NCI-H1105 (cell line): ENCODE measurements at places on chromosomes 2 and 18.
A peak's percentile ranks its signal among the peaks of the same experiment; 100 is the strongest.

GRCh38 chr2:207905546-207905945, 119.8 kb downstream of the PLEKHM3 start:
- DNase-seq = no peak

- peak; percentile 6 for DNase-seq
Observed at GRCh38 chr2:173401716-173402326, 47.1 kb downstream of the CDCA7 start.

GRCh38 chr2:217195658-217196446, 336.0 kb upstream of the TNP1 start:
- DNase-seq = no peak

- DNase-seq = no peak
Observed at GRCh38 chr2:73564986-73565385, 77.2 kb downstream of the NAT8 start.

DNA sequence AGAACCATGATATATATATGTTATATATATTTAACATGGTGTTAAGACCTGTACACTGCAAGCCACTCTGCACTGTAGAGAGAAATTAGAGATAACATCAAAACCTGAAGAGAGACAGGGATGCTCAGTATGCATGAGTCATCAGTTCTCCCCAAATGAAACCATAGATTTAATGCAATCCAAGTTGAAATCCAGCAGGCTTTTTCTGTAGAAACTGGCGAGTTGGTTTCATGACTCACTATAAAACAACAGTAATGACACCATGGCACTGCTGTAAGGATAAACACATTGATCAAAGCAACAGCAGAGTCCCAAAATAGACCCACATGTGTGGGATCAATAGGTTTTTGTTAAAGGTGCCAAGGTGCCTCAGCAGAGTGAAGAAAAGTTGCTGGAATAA, 65.8 kb downstream of the RTP5 start:
- no peak for DNase-seq

- no peak for DNase-seq
Observed at GRCh38 chr18:2908166-2908945, 61.5 kb downstream of the EMILIN2 start.

DNA sequence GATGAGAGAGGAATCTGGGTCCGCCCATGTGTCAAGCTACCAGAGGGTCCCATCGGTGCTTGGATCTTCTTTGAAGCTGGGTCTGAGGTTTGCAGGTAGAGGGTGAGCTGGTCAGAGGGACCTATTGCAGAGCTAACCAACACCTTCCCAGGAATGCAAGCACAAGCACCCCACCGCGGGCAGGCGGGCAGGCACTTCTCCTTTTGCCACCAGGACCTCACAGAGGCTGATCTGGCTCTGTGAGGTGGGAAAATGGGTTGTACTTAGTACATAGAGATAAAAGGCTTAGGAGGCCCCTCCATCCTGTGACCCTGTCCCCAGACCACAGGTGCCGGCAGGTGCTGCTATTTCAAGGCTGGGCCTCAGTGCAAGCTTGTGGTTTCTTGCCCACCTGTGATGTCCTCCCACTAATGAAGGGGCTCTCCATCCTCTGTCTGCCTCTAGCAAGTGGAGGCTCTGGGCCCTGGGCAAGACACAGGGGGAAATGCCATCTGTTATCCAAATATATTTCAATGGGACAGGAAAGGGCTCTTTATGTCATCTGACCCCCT, 31.4 kb upstream of the IL37 start:
- no peak for DNase-seq

- DNase-seq = peak; percentile 33
Observed at GRCh38 chr2:41853427-41854191, 194.2 kb upstream of the PKDCC start.

GRCh38 chr2:127563458-127564428, 28.3 kb downstream of the MYO7B start:
- no peak for DNase-seq

DNA sequence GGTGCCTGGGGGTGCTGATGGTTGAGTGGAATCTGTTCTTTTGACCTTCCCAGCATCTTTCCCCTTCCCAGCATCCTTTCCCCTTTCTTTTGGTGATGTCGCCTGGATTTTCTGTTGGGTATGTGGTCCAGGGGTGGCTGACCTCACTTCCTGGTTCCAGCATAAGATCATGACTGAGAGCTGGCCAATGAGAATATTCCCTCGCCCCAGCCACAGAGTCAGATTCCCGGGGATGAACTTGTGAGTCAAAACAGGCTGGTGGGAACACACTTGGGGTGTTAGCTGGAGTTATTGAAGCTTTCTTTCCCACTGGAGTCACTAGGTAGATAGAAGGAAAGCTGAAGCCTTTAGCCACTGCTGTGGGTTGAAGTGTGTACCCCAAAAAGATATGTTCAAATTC, 28.0 kb upstream of the FOSL2 start:
- no peak for DNase-seq

DNA sequence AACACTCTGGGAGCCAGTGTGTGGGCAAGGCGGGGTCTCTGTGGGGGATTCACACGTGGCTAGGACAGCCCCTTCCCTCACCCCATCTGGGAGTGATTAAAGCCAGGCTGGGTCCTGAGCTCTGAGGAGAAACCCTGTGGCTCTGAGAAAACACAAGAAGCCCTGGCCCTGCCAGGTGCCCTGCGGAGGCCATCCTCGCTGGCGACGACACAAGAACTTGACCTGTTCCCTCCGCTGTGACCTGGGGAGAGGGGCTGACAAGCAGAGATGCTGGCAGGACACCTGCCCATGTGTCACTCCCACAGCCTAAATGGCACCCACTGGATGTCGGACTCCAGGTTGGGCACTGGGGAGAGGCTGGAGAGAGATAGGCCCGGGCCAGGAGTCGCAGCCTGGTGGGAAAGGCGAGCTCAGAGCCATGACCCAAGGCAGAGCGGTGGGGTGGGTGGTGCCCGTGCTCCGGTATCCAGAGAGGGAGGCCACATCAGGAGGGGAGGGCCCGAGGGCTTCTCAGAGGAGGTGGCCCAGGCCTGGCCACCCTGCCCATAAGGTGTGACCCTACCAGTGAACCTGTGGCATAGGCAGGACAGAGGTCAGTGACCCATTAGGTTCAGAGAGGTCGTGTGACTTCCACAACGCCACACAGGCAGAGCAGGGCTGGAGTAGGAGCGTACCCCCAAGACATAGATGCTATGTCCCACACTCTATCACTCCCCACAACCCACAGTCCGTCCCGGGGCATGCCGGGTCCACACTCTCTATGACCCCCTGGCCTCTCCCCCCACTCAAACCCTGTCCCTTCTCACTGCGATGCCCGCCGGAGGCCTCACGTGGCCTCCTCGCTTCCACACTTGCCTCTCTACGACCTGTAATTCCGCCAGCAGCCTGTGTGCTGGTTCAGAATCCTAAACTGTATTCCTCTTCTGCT, 59.4 kb upstream of the HPCAL1 start:
- DNase-seq = no peak

- DNase-seq = no peak
Observed at GRCh38 chr18:77144451-77145118, 12.0 kb upstream of the MBP start.

- no peak for DNase-seq
Observed at GRCh38 chr2:153071090-153071489, 352.7 kb downstream of the ARL6IP6 start.

DNA sequence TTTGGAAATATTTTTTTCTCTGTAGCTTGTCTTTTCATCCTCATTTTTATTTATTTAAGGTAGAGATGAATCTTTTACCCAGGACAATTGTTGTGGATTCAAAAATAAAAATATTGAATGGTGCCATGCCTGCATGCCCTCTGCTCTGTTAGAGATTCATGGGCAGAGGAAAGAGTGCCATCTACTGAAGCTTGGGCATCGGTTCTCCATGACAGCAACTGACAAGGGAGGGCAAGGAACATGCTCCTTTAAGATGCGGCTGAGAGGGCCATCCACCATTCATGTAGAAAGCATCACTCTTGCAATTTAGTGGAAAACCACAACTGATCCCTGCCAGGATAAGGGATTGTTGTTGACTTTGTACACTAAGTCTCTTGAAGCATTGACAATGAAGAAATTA, 79.9 kb downstream of the PARD3B start:
- DNase-seq = peak; percentile 1

GRCh38 chr2:115880558-115880957, 1438.1 kb downstream of the DPP10 start:
- no peak for DNase-seq

DNA sequence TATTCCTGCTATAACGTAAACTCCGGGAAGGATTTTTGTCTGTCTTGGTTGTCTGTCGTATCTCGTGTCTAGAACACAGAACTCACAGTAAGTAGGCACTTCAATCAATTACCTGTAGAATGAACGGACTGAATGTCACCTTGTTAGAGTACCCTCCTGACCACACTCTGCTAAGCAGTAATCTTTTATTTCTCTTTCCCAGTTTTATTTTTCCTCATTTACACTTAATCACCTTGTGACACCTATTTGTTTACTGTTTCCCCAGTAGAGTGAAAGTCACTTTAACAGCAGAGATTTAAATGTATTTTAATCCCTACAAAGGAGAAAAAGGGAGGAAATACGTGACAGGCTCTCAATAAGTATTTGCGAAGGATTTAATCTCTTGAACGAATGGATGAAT, 514 bp upstream of the EPB41L5 start:
- no peak for DNase-seq

DNA sequence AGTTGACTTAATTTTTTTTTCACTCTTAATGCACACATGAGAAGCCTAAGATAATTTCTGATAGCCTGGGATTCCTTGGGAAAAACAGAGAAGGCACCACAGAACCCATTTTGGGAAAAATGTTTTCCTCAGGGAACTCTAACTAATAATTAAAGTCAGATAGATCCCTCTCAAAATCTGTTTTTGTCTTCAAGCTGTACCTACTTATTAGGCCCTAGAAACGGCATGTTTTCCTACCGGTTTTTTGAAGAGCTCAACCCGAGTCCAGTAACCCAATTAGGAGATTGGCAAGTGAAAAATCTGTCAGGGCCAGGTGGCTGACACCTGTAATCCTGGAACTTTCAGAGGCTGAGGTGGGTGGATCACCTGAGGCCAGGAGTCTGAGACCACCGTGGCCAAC, 16.1 kb upstream of the PDK1 start:
- DNase-seq = no peak

- DNase-seq = no peak
Observed at GRCh38 chr2:190795686-190796085, 84.9 kb upstream of the GLS start.

DNA sequence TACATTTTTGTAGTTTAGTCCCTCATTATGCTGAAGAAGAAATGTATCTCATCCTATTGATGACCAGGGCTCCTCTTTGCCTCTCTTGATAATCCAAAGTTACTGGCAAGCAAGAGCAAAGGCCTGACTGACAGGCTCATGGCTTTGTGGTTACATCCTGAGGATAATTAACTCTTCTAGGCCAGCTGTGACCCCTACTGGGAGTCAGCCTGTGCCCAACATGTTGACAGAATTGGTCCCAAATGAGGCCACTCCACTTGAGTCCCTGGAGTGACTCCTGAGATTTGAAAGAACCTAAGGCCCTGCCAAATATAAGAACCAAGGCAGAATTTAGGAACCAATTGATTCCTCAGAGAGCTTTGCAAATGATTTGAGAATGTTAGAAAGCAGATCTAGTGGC, 973.8 kb upstream of the CELF4 start:
- DNase-seq = no peak

DNA sequence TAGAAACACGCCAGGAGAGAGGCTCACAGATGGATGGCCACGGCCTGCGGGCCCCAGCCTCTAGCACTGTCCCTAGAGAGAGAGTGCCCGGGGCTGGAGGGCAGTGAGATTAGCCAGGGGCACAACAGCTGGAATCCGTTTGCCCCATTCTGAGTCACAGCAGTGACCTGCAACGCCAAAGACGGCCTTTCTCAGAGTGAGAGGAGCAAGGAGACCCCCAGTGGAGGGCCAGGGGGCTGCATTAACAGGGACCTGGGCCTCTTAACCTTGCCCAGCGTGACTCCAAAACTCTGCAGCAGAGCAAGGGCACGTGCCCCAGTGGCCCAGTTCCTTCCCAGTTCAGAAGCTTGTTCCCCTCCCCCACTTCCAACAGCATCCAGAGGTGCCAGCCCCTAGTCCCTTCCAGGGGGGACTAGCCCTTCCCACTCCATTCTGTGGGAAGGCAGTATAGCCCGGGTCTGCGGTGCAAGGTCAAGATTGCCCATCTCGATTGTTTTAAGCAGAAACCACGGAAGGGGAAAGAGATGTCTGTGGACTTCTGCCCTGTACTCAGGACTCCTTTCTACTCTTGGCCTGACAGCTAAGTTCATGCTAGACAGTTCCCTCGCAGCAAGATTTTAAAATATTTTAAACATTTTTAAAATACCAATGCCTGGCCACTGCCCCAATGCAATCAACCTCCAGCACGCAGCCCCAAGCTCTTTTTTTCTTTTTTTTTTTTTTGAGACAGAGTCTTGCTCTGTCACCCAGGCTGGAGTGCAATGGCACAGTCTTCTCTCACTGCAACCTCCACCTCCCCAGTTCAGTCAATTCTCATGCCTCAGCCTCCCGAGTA, 50.9 kb upstream of the BIN1 start:
- no peak for DNase-seq

DNA sequence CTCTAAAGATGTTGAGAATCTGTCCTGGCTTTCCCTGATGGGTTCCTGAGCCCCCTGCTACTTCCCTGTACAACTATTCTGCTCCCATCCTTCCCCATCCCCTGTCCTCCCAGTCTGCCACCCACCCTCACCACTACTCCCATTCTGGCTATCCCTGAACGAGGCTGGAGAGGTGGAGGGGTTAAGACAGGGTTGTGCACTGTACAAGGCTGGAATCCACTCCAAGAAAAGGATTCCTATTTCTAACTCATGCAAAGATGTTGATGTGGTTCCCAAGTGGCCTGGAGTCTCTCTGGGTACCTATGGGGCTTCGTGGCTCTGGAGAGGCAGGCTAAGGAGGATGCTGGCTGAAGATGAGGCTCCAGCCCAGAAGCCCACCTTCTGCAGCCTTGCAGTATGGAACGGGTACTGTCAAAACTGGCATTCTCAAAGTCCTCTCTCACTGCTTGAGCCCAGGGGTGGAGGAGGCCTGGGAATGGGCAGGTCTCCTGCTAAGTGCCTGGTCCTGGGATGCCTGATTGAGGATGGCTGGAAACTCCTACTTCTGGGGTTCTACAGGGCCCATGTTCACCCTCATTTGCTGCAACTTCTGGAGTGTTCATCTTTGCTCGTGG, 1.3 kb upstream of the FEV start:
- DNase-seq = no peak

- no peak for DNase-seq
Observed at GRCh38 chr2:36650031-36650829, 46.3 kb upstream of the VIT start.

- no peak for DNase-seq
Observed at GRCh38 chr2:199488772-199489400, 31.1 kb upstream of the SATB2 start.

- no peak for DNase-seq
Observed at GRCh38 chr18:57595347-57595746, 8.8 kb upstream of the FECH start.
